ENCODE measurements at places on chromosomes 2 and 18. TPM values are rescaled to one million over a fixed set of nuclear protein-coding genes. Genes with fewer than 3 reads are reported as not detected.

The CCDC102B gene
- 0.19 TPM for total RNA-seq

The COL6A3 gene
- total RNA-seq: 254 TPM

The KCNF1 gene
- total RNA-seq: 0.07 TPM

The FAM98A gene
- total RNA-seq: 38.0 TPM

The OSGEPL1 gene
- total RNA-seq: 11.5 TPM

The L3MBTL4 gene
- 0.43 TPM for total RNA-seq

The AOX1 gene
- total RNA-seq: 30.8 TPM

The GPAT2 gene
- not detected for total RNA-seq

The FABP1 gene
- total RNA-seq: not detected

The SCN9A gene
- total RNA-seq: 1.8 TPM

The LAMA1 gene
- 12.2 TPM for total RNA-seq

The DNAJC5G gene
- not detected for total RNA-seq

The CDH2 gene
- total RNA-seq: 60.4 TPM

The NABP1 gene
- total RNA-seq: 48.1 TPM

The ALPP gene
- total RNA-seq: not detected

The CDK15 gene
- total RNA-seq: 0.72 TPM

The SULT1C4 gene
- total RNA-seq: not detected

The RSAD2 gene
- not detected for total RNA-seq

The IL36A gene
- total RNA-seq: not detected

- DNase-seq: no peak
These were observed 617.4 kb downstream of the CCDC85A start for GRCh38 chr2:56801214-56801613.

DNA sequence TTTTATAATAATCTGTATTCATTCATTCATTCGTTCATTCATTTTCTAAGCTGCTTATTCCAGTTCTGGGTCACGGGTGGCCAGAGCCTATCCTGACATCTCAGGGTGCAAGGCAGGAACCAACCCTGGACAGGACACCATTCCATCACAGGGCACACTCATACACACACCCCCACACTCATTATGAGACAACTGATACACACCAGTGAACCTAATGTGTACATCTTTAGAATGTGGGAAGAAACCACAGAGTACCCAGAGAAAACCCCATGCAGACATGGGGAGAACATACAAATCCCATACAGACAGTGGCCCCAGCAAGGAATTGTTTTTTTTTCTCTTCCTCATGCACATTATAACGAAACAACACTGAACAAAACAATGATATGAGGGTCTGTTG, 54.7 kb downstream of the RTN4 start:
- no peak for DNase-seq

- no peak for DNase-seq
These were observed 40.4 kb upstream of the C1D start for GRCh38 chr2:68103030-68103708.

- no peak for DNase-seq
These were observed 104.7 kb upstream of the OTOS start for GRCh38 chr2:240245184-240245583.

GRCh38 chr2:135732561-135732960, 9.1 kb upstream of the UBXN4 start:
- no peak for DNase-seq

DNA sequence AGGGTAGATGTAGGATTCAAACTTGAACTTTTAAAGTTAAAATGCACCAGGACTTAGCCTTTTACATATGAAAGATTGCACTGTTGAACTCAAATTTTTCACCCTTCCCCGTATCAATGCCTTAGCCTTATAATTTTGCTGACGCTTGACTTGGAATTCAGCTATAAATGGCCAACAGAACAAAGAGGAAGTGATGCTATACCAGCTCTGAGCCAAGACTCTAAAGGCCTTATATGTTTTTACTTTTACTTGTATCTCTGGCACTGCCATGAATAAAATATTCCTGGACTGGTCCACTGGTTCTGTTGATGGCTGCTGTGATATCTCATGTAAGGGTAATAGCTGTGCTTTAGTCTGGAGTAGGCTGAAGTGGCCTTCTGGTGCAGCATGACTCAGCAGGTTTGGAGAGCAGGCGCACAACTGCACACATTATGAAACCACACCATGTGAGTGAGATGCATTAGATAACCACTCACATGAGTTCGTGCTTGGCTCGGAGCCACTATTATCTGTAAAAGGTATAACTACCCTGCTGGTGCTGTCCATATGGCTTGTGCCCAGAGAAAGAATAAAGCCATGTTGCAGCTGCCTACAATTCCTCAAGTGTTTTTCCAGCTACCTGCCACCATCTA, 8.4 kb upstream of the IER3IP1 start:
- peak; percentile 77 for DNase-seq

DNA sequence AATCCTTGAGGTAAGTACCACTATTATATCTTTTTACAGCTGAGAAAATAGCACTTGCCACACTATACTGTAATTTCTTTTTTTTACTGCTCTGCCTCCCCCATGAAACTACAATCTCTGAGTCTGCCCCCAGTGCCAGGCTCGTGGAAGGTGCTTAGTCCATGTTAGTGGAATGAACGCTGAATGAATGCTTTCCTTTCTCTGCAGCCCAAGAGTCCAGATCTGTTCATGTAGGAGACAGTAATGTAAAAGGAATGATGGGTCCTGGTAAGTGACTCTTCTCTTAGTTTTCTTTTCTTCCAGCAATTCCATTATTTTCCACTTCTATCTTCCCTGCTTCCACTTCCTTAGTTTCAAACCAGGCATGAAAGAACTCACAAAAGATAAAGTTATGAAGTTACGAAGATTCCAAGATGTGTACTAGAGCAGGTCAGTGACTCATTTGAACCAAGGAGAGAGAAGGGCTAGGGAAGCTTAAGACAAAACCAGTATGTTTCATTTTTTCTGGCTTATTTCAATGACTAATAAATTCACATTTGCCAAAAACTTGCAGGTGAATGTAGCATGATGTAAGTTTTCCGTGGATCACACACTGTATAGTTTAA, 46.0 kb downstream of the ARHGEF33 start:
- peak; percentile 58 for DNase-seq

GRCh38 chr18:43757273-43757672, 480.0 kb upstream of the SYT4 start:
- no peak for DNase-seq

DNA sequence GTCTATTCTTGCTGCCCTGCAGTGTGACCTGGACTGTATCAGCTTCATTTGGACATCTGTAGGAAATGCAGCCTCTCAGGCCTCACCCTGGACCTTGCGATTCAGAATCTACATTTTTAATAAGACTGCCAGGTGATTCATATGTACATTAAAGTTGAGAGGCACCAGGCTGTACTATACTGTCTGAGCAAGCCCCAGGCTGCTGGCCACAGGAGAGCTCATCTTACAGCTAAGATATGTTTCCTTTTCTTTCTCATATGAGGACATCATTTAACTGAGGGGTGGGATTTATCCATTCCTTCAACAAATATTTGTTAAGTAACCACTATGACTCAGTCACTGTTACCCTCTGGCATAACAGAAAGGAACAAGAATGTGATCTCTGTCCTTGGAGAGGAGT, 78.2 kb upstream of the GCFC2 start:
- DNase-seq: peak; percentile 21

- DNase-seq: no peak
These were observed 745.3 kb upstream of the ZEB2 start for GRCh38 chr2:145265244-145265643.

- DNase-seq: no peak
These were observed 20.1 kb upstream of the IGFBP5 start for GRCh38 chr2:216715402-216715974.

DNA sequence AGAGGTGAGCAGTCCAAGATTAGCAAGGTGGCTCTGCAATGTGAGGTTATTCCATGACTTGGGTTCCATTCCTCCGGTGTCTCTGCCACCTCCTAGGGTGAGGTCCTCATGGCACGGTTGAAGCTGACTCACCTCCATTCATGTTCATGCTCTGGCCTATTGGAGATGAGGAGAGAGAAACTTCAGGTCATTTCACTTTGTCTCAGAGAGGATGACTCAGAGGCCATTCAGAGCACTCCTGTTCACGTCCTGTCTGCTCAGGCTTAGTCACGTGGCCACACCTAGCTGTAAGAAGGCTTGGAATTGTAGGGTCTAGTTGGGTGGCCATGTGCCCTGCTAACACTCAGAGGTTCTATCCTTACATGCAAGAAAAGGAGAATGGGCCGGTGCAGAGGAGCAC, 67.5 kb upstream of the MBOAT2 start:
- peak; percentile 98 for DNase-seq

GRCh38 chr18:26438980-26439379, 109.4 kb downstream of the KCTD1 start:
- DNase-seq: no peak

GRCh38 chr2:180730976-180731375, 249.4 kb upstream of the UBE2E3 start:
- peak; percentile 11 for DNase-seq

GRCh38 chr2:11160731-11161455, 5.6 kb downstream of the SLC66A3 start:
- no peak for DNase-seq

DNA sequence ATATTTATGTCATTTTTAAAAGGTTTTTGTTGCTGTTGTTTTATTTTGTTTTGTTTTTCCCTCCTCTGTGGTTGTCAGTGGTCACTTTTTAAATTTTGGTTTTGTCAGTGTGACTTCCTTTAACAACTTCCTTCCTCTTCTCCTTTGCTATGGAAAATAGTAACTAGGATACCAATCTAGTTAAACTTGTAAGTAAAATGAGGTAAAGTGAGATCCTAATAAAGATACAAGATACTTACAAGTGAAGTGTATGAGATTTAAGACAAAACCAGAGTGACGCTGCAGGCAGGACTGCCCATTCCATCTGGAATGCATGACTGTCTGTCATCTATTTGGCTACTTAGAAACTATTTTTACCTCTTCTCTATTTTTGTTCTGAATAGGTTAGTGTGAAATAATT, 30.6 kb upstream of the CREB1 start:
- DNase-seq: no peak

GRCh38 chr2:17190527-17190926, 327.7 kb downstream of the RAD51AP2 start:
- no peak for DNase-seq

DNA sequence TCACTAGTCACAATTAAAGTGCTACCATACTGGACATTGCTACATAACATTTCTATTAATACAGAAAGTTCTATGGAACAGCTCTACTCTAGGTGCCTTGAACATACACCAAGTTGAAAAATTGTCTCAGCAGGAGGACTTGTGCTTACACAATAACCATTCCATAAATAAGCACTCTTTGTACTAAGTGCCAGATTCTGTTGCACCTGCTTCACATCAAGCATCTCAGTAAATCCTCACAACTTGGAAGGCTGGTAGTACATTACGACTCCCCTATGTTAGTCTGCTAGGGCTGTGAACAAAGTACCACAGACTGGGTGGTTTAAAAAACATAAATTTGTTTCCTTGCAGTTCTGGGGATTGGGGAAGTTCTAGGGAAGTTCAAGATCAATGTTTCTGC, 296.9 kb upstream of the NCKAP5 start:
- no peak for DNase-seq

DNA sequence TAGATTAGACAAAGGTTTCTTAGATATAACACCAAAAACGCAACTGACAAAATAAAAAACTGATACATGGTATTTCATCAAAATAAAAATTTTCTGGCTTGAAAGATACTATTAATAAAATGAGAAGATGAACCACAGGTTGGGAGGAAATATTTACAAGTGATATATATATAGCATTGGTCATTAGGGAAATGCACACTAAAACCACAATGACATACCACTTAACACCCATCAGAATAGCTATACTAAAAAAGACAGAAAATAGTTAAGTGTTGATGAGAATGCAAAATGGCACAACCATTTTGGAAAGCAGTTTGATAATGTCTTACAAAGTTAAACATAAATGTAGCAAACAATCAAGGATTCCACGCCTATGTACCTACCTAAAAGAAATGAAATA, 83.9 kb downstream of the SLC66A3 start:
- no peak for DNase-seq

DNA sequence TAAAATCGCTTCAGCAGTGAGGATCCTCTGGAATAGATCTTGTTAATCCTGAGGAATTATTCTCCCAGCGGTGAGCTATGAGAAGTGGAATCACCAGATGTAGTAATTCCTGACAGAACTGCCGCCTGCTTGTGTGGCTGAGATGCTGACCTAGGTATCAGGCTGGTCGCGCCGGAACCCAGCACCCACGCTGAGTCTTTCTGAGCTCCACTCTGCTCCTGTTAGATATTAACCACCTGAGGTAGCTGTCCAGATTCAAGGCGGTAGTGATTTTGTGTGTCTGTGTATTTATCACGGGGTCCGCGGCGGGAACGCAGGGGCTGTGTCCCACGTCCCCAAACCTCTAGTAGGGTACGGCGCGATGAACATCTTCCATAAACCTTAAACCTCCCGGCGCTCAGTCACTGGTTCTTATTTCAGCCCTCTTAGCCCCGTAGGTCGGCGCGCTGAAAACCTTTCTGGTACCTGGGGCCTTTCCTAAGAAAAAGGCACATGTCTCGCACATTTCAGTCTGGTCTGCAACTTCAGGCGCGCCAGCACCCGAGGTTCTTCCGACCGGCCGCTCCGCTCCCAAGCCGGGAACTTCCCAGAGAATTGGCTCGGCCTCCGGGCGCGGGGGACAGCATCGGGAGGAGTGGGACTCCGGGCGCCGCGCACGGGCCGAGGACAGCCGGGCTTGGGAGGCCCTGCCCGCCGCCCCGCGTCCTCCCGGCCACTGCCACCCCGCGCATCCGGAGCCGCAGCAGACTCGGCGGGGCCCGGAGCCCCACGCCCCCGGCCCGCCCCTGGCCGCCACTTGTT, 542 bp upstream of the CNNM3 start:
- DNase-seq: peak; percentile 5

- DNase-seq: no peak
These were observed 749.5 kb downstream of the RNF144A start for GRCh38 chr2:7666596-7667259.

DNA sequence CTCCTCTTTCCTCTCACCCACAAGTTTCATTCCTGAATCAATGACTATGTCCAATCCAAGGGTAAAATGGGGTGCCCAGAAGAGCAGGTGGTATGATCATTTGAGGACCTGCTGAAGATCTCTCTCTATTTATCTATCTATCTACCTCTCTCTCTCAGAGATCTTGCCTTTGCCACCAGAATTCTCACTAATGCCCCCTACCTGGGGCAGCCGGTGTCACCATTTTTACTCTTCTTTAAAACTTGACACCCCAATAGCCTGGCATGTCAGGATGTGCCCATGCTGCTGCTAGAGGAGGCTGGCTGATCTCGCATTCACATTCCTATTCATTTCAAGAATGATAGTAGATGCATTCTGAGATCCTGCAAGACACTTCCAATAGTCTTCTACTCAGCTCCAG, 24.3 kb upstream of the RPIA start:
- DNase-seq: no peak
